Hematopoietic multipotent progenitor cell treated with erythropoietin and hydrocortisone succinate and interleukin-3 and kit ligand, for 6 days (in vitro differentiated cells): ENCODE measurements at places on chromosomes 13 and 19.

- peak; percentile 76 for DNase-seq
These were observed 1.5 kb downstream of the MYPOP start for GRCh38 chr19:45900738-45901431.

DNA sequence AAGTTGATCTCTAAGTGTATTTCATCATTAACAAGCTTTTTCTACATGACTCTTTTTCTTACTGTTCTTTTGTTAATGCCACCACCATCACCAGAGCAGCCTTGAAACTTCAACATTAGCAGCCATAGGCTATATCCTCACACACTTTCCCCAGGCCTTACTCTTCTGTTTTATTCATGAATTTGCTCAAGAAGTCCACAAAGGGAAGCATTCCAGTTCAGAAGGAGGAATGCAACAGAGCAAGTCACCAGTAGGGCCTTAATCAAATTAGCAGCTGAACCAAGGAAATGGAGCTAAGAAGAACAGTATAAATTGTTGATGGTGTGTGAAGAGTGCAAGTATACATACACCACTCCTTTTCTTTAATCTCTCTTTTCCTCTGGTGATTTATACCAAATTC, 223.1 kb downstream of the NBEA start:
- no peak for DNase-seq

- no peak for DNase-seq
These were observed 441.7 kb downstream of the IRS2 start for GRCh38 chr13:109344552-109345157.

GRCh38 chr13:84994582-84994981, 804.6 kb downstream of the SLITRK6 start:
- no peak for DNase-seq

GRCh38 chr19:17296976-17297375, 6.2 kb downstream of the ABHD8 start:
- no peak for DNase-seq

DNA sequence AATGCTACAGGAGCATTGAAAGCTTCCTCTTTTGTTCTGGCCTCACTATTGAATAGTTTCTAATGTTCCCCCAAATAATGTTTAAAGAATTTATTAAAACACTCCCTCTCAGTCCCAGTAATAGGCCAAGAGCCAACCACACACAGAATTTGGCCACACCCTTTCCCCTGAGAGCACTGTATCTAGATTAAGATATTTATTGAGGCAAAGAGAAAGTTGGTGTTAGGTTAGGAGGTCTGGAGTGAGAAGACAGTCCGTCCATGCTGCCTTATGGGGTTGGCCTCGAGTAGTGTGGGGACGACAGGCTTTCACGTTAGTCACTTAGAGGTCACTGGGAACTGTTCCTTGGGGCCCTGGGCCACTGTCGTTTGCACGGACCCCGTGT, 122.9 kb upstream of the RNF113B start:
- no peak for DNase-seq

DNA sequence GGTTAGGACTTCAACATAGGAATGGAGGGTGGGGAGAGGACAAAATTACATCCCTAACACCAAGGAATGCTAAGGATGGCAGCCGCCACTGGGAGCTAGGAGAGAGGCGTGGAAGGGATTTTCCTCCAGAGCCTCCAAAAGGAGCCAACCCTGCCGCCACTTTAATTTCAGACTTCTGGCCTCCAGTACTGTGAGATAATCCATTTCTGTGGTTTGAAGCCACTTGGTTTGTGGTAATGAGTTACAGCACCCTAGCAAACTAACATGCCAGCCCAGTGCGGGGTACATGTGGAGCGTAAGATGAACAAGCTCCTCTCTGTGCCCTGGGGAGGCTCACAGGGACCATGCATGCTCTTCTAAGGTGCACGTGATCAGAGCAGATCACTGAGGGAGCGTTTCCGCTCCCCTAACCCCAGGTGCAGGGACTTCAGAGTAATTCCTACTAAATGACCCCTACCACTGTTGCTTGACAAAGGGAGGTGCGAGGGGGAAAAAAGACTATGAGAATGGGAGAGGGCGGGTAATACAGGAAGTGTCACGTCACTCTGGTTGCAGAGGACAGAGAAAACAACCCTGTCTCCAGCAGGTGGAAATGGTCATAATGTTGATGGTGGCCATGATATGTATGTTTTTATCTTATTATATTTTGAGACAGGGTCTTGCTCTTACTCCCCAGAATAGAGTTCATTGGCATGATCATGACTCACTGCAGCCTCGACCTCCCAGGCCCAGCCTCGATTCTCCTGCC, 12.0 kb downstream of the FPR1 start:
- peak; percentile 37 for DNase-seq

DNA sequence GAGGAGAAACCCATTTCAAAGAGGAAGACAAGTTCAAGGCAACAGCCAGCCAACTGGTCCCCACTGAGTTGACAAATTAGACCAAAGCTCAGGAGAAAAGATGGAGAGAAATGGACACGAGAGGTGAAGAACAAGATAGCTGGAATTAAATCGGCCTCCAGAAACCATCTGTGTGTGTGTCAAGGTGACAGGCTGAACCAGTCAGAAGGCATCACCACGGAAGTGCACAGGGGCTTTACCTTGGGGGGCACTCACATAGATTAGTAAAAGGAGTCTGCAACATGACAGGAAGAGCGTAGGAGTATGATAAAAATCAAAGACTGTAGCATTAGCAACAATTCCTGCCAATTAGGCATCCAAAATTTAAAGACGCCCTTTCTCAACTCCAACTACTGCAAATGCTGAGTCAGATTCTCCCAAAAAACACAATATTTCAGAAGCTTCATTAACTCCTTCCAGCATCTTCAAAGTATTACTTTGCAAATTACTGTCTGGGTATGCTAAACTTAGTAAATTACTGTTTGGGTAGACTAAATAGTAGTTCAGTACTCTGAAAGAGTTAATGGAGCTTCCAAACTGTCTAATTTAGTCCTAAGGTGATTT, 66.2 kb downstream of the FOXO1 start:
- no peak for DNase-seq

DNA sequence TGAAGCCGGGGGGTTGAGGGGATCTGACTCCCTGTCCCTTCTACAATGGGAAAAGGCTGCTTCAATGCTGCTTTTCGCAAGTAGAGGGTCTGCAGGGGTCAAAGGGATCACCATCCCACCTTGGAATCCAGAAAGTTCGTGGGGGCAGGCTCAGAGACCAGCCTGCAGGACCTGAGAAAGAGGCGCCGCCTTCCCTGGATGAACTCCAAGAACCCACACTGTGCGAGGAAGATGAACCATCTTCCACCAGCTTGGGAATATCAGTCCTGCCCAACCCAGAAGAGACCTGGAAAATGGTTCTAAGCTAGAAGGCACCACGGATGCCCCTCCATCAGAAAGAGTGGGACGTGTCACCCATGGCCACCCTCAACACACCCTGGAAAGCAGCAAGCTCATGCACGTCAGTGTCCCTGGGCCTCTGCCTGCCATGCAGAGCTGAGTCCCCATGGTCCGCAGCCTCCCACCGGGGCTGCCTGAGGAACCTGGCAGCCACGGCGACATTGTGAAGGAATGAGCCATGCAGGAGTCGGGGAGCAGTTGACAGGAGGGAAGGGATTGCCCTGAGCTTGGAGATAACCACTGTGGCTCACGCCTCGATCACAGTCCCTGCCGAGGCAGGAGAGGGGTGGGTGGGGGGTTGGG, 14.6 kb downstream of the RAB3D start:
- no peak for DNase-seq

DNA sequence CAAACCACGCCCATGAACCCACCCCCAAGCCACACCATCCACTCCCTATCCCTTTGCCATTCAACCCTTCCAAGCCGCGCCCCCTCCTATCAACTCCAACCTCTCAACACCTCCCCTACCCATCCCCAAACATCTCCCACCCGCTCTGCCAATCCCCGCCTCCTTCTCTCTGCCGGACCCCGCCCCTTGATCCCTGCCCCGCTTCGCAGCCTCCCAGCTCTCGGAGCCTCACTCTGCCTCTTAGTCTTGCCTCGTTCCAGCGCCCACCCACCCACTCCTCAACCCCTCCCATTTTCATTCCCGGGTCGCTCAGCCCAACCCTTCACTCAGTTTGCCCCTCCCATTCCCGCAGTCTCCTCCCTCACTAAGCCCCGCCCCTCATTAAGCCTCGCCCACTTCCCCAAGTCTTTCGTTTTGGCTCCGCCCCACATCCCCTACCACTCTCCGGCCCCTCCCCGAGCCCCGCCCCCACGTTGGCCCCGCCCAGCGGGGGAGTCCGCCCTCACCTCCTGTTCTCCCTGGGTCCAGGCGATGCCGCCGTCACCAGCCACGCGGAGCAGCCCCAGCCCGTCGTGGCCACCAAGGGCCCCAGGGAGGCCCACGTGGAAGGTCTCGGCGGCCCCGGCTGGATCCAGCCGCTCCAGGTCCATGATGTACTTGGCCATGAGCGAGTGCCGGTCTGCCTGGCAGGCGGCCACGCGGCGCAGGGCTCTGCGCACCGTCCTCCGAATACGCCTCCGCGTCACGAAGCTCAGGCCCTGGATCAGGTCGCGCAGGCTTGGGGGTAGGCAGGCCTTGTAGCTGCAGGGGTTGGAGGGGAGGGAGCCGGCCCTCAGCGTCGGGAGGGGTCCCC, 5.7 kb downstream of the JAK3 start:
- peak; percentile 74 for DNase-seq

DNA sequence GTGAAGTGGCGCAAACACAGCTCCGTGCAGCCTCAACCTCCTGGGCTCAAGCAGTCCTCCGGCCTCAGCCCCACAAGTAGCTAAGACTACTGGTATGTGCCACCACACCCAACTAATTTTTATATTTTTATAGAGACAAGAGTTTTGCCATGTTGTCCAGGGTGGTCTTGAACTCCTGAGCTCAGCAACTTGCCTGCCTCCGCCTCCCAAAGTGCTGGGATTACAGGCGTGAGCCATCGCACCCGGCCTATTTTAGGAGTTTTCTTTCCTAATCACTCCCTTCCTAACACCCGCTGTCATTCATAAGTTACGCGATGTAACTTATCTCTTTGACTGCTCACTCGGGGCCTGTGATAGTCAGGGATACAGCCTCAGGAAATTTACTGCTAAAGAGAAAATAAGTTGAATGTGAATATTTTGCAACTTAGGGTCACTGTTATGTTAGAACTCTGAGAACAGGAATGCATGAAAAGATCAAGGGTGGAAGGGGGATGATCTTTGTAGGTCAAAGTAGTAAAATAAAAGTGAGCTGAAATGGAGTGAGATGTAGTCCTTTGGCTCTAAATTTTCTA, 140.3 kb downstream of the DCT start:
- DNase-seq: no peak

GRCh38 chr19:46288896-46289588, 7.8 kb upstream of the HIF3A start:
- DNase-seq: no peak

DNA sequence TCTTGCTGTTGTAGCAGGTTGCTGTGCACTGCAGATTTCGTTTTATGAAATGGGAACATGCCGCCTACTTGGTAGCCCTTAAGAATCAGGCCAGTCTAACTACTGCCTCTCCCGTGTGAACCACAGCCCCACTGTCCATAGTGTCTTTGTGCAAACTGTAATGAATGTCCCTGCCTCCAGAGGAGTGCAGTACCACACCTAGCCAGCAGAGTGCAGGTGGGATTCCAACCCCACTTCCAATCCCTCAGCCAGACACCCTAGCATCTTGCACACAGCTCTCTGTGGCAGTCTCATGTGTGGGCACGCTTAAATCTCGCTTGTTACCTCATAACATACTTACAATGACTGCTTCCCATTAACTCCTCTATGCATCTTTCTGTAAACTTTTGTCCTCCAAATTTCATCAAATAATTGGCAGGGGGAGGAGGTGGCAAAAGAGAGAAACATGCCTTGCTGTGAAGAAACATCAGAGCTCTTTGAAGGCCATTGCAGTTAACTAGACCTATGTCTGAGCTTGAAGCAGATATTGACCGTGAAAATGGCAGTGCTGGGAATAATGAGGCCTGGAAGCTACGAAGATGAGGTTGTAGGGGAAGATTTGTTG, 47.2 kb downstream of the ZAR1L start:
- peak; percentile 57 for DNase-seq

DNA sequence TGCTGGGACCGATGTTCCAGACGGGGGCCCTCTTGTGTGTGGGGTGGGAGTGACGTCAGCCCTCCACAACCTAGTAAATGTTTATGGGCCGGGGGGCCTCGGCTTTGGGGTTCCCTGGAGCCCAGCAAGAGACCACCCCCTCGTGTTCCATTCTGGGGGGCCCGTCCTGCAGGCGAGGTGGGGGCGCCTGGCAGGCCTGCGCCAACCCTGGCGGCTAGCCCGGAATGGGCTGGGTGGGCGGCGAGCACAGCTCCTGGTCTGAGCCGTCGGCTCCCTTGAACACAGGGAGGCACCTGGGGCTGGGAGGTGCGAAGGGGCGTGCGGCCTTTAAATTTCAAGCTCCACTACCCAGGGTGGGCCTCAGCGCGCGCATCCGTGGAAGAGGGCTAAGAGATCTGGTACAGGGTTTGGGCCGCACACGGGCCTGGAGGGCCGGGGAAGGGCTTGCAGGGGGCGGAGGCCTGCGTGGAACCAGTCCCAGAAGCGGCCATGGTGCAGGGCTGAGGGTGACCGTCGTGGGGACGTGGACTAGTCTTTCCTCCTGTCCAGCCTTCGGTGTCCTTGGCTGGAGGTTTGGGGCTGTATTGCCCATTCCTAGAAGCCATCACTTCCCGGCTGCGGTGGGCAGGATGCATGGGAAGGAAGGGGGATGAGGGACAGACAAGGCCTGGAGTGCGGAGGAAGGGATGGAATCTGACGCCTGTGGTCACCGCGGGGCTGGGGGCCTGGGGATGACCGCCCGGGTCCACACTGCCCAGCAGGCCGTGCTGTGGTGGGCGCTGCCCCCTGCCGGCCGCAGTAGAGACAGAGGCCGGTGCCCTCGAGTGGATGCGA, 11.4 kb downstream of the NDUFA11 start:
- peak; percentile 57 for DNase-seq

- no peak for DNase-seq
These were observed 54.0 kb downstream of the KCNRG start for GRCh38 chr13:50069261-50069660.

- peak; percentile 79 for DNase-seq
These were observed 2.2 kb downstream of the TSC22D1 start for GRCh38 chr13:44573790-44574465.

GRCh38 chr19:14072535-14073260, at the start of gene MISP3:
Gene MISP3, plus strand, starts transcription at chr19:14072786. Its CDS starts 524 bp downstream, at chr19:14073310.
- DNase-seq: peak; percentile 58

DNA sequence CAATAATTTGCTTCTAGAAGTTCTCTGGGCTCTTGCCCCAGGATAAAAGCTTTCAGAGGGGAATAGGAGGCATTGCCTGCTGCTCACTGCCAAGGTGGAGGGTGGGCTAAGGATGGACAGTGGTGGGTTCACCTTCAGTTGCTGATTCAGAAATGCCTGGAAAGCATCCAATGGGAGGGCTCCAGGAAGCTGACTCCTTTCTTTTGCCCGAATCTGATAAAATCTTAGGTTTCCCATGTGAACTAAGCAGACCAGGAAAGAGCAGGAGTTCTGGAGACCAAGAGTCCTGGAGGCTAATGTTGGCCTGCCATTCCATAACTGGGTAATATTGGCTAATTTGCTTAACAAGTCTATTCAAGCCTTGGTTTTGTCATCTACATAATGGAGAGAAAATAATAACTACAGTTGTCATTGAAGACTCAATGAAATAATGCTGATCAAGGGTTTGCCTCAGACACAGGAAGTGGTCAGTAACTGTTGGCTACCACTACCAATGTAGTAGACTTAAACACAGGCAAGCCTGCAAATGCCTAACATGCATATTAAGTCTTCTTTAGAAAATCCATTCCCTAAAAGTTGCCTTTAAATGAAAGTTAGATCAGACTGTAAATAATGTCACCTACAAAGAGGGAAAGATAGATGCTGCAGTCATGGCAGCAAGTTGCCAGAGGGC, 528.4 kb upstream of the NBEA start:
- DNase-seq: no peak

GRCh38 chr13:106348075-106348840, 187.2 kb downstream of the EFNB2 start:
- DNase-seq: no peak

- DNase-seq: no peak
These were observed 27.7 kb downstream of the PPP2R1A start for GRCh38 chr19:52217576-52217975.
